ENCODE measurements at places on chromosomes 16 and 17. TPM values are rescaled to one million over a fixed set of nuclear protein-coding genes. Genes with fewer than 3 reads are reported as not detected.

The NUPR1 gene
- total RNA-seq = not detected

The HOXB13 gene
- not detected for total RNA-seq

The CRYM gene
- not detected for total RNA-seq

The RAP1GAP2 gene
- total RNA-seq = 46.3 TPM

The KRT28 gene
- not detected for total RNA-seq

The SNAI3 gene
- total RNA-seq = 3.5 TPM

DNA sequence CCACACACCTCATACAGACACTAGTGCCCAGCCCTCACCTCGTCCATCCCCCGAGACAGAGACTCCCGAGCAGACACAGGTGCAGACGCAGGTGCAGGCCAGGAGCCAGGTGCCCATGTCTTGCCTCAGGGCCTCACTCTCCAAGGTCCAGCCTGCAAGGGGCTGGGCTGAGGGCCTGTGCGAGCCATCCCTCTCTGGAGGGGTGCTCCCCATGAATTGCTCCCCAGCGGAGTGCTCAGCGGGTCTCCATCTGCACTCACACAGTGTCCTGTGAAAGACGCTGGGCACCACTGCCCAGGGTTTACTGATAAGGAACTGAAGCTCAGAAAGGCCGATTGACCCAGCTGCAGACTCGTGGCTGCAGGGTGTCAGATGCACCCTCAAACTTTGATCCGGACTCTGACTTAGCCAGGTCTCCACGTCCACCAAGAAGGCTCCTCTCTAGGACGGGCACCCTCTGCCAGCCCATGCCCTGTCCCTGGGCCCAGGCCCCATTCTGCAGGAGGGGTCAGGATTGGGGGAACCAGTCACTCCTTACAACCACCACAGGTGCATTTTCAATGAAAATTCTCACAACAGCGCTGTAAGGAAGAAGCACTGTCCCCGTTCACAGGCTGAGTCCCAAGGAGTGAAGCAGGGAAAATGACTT lies 16.9 kb downstream of the POLR3K start:
- H3K4me3 ChIP-seq = no peak overlapping the region
- no peaks in the 10 kb centered on the region for H3K27me3 ChIP-seq
- H3K36me3 ChIP-seq = no peaks in the 10 kb centered on the region
- no peak overlapping the region for H3K27ac ChIP-seq

DNA sequence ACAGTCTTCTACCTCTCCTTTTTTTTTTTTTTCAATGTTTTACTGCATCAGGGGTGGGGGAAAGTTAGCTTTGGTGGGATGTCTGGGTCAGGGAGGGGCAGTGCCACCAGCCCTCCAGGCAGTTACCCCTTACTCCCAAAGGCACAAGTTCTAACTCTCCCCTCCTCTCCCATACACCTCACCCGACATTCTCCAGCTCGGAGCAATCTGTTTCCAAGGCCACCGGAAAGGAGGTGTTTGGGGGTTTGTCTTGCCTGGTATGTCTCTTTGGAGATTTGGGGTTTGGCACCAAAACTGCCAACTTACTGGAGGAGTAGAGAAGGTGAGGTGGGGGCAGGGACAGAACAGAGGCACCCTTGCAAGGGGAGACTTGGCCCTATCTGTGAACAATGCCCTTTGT lies 4.7 kb downstream of the DLX3 start:
- H3K4me1 ChIP-seq = peaks cover 29% of the 10 kb centered on the region
- DNase-seq = no peak
- H3K36me3 ChIP-seq = no peaks in the 10 kb centered on the region
- H3K27me3 ChIP-seq = peaks cover 66% of the 10 kb centered on the region

DNA sequence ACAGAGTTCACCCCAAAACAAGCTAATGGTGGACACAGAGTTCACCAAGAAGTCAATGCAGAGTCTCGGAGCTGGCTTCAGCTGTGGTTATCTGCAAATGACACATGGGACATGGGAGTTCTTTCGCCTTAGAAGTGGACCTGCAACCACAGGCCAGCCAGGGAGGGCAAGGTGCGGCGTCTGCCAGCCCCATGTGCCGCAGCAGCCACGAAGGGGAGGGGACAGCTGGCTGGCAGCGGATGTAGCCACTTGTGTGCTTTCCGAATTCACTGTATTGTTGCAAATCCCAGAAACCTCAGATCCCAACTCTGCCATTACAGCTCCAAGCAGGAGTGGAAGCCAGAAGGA lies 24.8 kb downstream of the LMF1 start:
- DNase-seq = no peak
- no peaks in the 10 kb centered on the region for H3K4me1 ChIP-seq
- H3K27me3 ChIP-seq = no peaks in the 10 kb centered on the region
- H3K36me3 ChIP-seq = peaks cover 32% of the 10 kb centered on the region

- H3K4me1 ChIP-seq = no peaks in the 10 kb centered on the region
- H3K4me3 ChIP-seq = no peak overlapping the region
- H3K36me3 ChIP-seq = no peaks in the 10 kb centered on the region
- no peaks in the 10 kb centered on the region for H3K27me3 ChIP-seq
Measured at GRCh38 chr17:1144162-1144561, 35.6 kb downstream of the ABR start.

DNA sequence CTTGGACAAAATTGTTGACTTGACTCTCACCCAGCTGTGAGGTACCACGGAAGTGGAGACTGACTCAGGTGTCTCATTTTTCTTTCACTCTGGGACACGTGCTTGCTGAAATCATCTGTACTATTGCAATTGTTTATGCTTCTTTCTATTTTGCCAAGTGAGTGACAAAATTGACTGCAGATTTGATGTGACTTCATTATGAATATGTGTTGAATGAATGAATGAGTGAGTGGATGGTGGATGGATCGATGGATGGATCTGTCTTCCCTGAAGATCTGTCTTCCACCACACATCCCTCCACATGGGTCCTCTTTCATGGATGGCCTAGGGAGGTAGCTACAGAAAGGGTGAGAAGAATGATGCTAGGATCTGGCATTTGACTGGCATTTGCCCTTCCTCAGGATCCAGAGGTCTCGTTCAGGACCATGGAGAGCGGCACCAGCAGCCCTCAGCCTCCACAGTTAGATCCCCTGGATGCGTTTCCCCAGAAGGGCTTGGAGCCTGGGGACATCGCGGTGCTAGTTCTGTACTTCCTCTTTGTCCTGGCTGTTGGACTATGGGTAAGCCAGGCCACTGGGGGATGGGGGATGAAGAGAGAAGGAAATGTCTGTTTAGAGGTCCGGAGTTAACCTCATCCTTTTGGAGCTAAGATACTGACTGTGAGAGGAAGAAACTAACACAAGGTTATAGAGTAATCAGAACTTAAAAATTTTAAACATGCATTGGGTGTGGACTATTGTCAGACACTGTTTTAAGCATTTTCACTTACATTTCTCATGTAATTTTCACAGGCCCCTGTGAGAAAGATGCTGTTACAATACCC lies 12.7 kb downstream of the SLC5A11 start:
- H3K4me1 ChIP-seq = no peaks in the 10 kb centered on the region
- no peak overlapping the region for H3K27ac ChIP-seq
- H3K27me3 ChIP-seq = no peaks in the 10 kb centered on the region
- DNase-seq = peak; percentile 26
- no peaks in the 10 kb centered on the region for H3K36me3 ChIP-seq

GRCh38 chr16:89601906-89602272 lies 11.6 kb upstream of the DPEP1 start:
- H3K27me3 ChIP-seq = no peaks in the 10 kb centered on the region
- peaks cover 21% of the 10 kb centered on the region for H3K4me1 ChIP-seq
- H3K36me3 ChIP-seq = no peaks in the 10 kb centered on the region

- DNase-seq = no peak
- H3K27ac ChIP-seq = no peak overlapping the region
- H3K36me3 ChIP-seq = no peaks in the 10 kb centered on the region
- peaks cover 8% of the 10 kb centered on the region for H3K27me3 ChIP-seq
Measured at GRCh38 chr17:14845591-14846281, 419.4 kb downstream of the PMP22 start.

- H3K4me3 ChIP-seq = peak overlapping the region; percentile 39
- H3K27me3 ChIP-seq = no peaks in the 10 kb centered on the region
- H3K4me1 ChIP-seq = peaks cover 92% of the 10 kb centered on the region
- peaks cover 11% of the 10 kb centered on the region for H3K36me3 ChIP-seq
- H3K27ac ChIP-seq = peak overlapping the region; percentile 70
Measured at GRCh38 chr17:63706336-63707082, 6.6 kb upstream of the LIMD2 start.

- peaks cover 22% of the 10 kb centered on the region for H3K36me3 ChIP-seq
- peak overlapping the region; percentile 13 for H3K27ac ChIP-seq
- H3K27me3 ChIP-seq = no peaks in the 10 kb centered on the region
- H3K4me1 ChIP-seq = peaks cover 50% of the 10 kb centered on the region
- DNase-seq = peak; percentile 50
Measured at GRCh38 chr16:30368122-30368791, 2.0 kb downstream of the TBC1D10B start.

GRCh38 chr17:28828294-28829040 lies 14.1 kb downstream of the FAM222B start:
- no peaks in the 10 kb centered on the region for H3K27me3 ChIP-seq
- H3K27ac ChIP-seq = no peak overlapping the region
- DNase-seq = no peak
- H3K4me1 ChIP-seq = no peaks in the 10 kb centered on the region

GRCh38 chr16:65745-66144 lies 6.7 kb downstream of the RHBDF1 start:
- H3K36me3 ChIP-seq = no peaks in the 10 kb centered on the region
- H3K27me3 ChIP-seq = peaks cover 10% of the 10 kb centered on the region
- H3K4me3 ChIP-seq = no peak overlapping the region
- H3K27ac ChIP-seq = no peak overlapping the region
- peak; percentile 81 for DNase-seq

Data from CD4-positive, alpha-beta T cell (primary cell).